Tibial artery (tissue), 4 donors: ENCODE measurements at places on chromosomes 12 and 14.
A peak's percentile ranks its signal among the peaks of the same experiment; 100 is the strongest.

DNA sequence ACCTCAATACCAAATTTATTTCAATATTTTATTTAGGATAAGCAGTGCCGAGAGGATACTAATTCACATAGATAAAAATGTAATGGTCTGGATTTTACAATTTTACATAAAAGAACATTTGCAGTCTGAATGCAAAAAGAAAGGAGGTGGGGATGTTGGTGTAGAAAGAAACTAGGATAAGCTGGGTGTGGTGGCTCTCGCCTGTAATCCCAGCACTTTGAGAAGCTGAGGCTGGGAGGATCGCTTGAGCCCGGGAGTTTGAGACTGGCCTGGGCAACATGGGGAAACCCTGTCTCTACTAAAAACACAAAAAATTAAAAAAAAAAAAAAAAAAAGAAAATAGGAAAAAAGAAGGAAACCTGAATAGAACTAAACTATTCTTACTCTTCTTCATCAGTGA lies 16.9 kb downstream of the SYCP3 start:
- DNase-seq: no peak

DNA sequence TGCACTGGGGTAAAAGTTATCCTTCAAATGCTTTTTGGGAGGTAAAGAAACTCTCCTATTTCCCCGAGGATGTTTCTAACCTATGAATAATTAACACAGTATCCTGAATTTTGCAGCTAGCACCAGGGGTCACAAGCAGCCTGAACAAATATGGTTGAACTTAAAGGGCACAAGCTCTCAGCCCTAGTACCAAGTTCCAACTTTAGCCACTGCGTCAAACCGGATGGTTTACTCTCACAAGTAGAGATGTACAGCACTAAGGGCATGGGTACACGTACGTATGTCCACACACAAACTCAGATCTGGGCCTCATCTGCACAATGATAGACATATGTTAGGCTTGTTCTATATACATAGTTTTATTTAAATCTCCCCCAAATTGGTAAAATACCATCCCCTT lies 4.7 kb downstream of the CCDC88C start:
- no peak for DNase-seq

GRCh38 chr12:131217024-131217586 lies 263.4 kb downstream of the ADGRD1 start:
- DNase-seq: peak; percentile 51

GRCh38 chr12:129570796-129571400 lies 332.9 kb downstream of the TMEM132D start:
- DNase-seq: no peak

DNA sequence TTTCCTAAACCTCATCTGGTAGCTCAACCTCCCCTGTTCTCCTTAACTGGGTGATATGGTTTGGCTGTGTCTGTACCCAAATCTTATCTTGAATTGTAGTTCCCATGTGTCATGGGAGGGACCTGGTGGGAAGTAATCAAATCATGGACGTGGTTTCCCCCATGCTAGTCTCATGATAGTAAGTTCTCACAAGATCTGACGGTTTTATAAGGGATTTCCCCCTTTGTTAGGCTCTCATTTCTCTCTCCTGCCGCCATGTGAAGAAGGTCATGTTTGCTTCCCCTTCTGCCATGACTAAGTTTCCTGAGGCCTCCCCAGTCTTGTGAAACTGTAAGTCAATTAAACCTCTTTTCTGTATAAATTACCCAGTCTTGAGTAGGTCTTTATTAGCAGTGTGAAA lies 19.5 kb downstream of the COX16 start:
- DNase-seq: no peak

GRCh38 chr12:47707905-47708543 lies 2.2 kb upstream of the RPAP3 start:
- no peak for DNase-seq

DNA sequence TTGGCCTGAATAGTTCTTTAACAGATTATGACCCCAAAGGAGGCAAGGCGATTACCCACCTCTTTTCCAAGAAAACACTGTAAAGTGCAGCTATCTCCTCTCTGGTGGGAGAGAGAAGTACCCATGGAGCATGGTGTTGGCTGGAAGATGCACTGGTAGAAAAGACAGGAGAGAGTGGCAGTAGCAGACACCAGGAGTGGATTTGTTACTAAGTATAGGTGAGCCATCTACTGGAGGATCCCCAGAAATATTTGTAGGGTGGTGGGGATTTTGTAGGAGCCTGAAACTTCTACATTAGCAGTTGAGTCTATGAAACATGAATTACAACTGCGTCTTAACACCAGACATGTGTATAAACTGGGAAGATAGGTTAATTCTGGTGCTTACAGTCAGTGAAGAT lies 148.0 kb downstream of the SLC38A4 start:
- DNase-seq: no peak

DNA sequence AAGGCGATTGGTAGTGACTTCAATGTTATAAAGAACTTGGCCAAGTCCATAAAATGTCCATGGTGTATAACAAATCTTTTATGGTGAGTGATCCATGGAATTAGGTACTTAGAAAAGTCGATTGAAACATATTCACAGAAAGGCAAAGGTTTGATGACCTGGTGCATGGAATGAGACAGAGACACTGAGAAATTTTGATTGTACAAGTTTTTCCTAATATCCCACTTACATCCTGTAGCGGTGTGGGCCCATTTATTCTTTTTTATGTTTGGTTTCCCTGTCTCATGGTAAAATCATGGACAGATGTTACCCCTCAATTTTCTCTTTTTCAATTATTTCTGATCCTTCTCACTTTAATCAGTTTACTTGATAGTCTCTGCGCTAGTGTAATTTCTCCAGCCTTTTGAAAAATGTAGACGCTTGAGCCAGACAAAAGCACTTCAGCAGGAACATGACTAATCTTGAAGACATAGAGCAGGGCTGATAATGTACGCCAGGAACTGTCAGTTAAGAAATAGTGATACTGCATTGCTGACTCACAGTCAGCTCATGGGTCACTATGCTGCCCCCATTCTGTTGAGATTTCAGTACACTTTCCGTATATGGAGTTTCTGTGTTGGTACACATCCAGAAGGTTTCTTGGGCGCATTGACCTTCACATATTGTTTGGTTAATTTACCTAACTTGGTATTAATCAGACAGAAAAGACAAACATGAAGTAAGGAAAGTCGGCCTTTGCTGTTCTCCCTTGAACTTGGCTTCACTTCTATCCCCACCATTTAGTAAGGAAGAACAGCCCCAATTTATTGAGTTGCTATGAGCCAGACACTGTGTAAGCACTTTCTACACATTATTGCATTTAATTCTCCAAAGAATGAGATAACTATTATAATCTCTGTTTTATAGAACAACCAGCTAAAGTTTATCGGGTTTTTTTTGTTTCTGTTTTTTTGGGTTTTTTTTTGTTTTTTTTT lies 841.7 kb downstream of the DIO2 start:
- no peak for DNase-seq

- DNase-seq: no peak
Observed at GRCh38 chr12:53299101-53299453, 418 bp upstream of the MYG1 start.

GRCh38 chr12:106190581-106190980 lies 51.8 kb upstream of the NUAK1 start:
- no peak for DNase-seq

DNA sequence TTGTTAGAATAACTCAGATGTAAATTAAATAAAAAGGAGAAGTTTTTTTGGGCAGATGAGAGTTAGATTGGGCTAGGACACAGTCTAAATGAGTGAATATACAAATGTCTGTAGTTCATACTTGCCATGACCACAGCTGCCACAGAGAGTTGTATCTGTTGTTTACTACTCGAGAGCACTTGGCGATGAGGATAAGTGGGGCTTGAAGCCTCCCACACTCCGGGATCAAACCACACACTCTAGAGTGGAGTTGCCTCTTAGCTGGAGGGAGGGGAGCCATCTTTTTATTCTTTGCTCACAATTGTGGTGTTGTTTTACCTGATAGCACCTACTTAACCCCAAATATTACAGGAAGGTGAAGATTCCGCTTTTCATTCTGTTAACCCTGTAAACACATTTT lies 27.5 kb downstream of the BEST3 start:
- no peak for DNase-seq
